ENCODE measurements at places on chromosomes 6 and 20.

DNA sequence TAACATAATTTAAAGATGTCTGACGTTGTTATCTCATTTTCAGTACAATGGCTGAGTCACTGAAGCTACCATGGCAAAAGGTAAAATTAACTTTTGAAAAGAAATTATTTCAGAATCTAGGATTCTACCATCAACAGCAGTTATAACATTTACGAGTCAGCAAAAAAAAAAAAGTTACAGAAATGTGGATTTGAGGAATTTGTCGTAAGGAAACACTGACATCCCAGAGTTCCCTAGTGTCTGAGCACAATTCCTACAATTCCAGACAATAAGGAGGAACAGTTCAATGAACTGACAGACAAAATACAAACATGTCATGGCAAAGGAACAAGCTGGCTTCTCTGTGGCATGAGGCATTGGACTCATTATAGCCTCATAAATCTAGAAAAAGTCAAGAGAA is 19.1 kb downstream of the ABRACL start:
- DNase-seq, result no peak

DNA sequence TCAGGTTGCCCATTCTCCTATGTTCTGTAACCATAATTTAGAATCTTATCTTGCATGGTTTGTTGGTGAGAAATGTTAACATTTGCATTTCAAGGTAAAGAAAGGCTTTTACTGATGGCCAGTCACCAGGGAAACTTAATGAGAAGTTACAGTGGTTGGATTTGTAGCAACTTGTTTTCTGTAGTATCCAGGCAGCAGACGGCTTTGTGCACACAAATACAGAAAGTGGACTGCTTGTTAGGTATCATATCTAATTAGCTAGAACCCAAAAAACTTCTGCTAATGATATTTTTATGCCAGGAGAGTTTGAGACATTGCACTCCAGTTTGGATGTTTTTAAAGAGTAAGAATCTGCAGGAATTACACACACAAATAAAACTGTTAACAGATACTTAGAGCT is 578.0 kb downstream of the DOK5 start:
- DNase-seq, result no peak

DNA sequence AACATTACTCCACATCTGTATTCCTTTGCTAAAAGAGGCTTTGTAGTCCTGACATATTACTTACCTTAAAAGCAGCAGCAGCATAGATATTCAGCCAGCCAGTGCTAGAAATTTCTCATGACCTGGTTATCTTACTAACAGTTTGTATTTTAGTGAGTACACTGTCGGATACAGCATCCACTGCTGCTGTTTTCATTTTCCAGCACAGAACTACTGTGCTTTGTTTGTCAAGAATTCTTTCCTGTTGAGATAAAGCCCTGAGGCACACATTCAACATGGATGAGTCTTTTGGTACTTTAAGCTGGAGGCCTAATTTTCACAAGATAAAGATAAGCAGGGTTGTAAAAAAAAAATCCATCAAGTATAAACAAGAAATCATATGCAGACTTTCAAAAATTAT is 311.2 kb upstream of the OPRM1 start:
- DNase-seq, result no peak

- DNase-seq, result no peak
Measured at GRCh38 chr6:100998111-100998510, 117.0 kb upstream of the ASCC3 start.

DNA sequence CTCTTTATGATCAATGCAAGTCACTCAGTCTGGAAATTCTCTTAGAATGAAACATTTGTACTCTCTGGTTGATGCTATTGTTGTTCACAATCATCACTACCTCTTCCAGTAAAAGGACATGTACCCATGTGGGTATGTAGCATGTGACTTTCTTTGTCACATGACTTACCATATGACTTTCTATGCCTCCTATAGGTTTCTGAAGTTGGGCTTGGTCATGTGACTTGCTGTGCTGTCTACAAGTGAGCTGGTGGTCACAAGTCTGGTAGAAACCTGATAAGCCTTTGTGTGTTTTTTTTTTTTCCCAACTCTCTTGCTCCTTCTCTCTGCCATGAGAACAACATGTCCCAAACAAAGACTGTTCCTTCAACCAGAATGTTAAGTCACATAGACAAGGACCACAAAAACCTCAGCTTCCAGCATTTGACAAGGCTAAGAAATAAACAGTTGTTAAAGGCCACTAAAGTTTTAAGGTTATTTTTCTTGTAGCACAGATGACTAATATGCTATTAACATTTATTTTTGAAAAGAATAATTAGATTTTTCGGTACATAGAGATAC is 379.2 kb upstream of the SLC35B3 start:
- no peak for DNase-seq

GRCh38 chr6:6046716-6047115 is 40.0 kb upstream of the NRN1 start:
- DNase-seq, result no peak

- no peak for DNase-seq
Measured at GRCh38 chr6:168226061-168226752, 93.4 kb downstream of the DACT2 start.

DNA sequence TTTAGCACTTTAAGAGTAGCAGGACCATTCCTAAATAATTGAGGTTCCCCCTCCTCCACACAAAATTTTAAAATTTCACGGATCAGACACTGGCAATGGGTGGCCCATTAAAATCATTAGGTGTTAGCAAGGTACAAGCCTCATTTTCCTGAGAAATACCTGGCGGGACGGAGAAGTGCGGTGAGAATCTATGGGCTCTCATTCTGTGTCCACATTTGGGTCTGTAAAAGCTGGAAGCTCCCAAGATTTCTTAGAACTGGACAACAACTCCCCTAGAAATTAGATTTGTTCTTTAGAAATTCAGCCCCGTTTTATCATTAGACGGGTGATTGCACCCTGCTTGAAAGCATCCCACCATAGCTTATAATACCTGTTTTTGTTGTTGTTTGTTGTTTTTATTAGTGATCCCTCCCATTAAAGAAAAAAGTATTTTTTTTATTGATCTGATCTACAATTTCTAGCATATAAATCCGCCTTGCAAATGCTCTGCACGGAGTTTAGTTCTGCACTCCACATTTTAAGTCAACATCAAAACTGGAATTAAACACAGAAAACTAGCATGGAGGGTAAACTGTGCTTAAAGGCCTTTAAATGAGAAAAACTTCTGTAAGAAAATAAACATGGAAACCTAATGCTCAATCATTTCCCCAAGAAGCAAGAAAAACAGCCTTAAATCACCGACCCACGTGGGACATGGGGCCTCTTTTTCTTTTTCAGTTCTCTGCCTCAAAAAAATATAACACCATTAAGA is 5.7 kb downstream of the SIM1 start:
- no peak for DNase-seq

GRCh38 chr20:34164381-34164984 is 52.4 kb upstream of the EIF2S2 start:
- no peak for DNase-seq

DNA sequence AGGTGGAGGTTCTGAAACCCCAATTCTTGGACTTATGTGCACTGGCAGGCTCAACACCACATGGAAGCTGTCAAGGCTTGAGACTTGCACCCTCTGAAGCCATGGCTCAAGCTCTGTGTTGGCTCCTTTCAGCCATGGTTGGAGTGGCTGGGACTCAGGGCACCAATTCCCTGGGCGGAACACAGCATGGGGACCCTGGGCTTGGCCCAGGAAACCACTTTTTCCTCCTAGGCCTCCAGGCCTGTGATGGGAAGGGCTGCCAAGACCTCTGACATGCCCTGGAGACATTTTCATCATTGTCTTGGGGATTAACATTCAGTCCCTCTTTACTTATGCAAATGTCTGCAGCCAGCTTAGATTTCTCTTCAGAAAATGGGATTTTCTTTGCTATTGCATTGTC is 26.2 kb upstream of the CLDN20 start:
- no peak for DNase-seq

DNA sequence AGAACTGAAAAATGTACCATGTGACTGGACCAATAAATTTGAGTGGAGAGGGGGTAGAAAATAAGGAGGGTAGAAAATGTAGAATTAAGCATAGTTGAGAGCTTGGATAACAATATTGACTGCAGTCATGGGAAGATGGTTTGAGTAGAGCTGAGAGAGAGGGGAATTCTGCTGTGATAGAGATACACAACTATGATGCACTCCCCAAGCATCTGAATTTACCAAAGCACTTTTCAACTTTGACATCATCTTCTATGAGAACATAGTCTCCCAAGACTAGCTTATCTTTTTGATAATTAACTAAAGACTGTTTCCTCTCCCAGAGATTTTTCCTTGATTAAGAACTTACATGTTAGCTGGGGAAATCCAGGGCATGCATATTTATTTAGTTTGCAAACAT is 103.1 kb downstream of the TNFRSF21 start:
- DNase-seq, result no peak

GRCh38 chr20:63356511-63356910 is 4.6 kb downstream of the CHRNA4 start:
- no peak for DNase-seq
